Activated naive CD4-positive, alpha-beta T cell treated with anti-CD3 and anti-CD28 coated beads, Interleukin-2, amount 10 ng/mL, durations not matched to agents 7 days and 5 days (primary cell): ENCODE measurements at places on chromosomes 6 and 20.
A peak's percentile ranks its signal among the peaks of the same experiment; 100 is the strongest.

DNA sequence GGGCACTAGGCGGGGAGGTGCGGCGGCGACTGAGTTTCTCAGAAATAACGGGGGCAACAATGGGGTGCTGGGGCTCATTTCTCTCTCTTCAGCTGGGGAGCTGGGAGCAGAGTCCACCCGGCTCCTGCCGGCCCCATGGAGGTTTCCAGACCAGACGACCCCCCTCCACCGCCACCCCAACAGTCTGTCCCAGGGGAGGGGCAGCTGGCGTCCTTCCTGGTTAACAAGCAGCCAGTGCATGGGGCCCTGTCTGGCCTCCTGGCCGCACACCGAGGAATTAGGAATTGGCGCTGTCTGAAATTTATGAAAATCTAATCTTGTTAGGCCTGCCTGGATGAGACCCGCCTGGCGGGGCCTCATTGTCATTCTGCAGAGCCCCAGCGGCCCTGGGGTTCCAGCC is 42.4 kb downstream of the PMEPA1 start:
- DNase-seq, result no peak

DNA sequence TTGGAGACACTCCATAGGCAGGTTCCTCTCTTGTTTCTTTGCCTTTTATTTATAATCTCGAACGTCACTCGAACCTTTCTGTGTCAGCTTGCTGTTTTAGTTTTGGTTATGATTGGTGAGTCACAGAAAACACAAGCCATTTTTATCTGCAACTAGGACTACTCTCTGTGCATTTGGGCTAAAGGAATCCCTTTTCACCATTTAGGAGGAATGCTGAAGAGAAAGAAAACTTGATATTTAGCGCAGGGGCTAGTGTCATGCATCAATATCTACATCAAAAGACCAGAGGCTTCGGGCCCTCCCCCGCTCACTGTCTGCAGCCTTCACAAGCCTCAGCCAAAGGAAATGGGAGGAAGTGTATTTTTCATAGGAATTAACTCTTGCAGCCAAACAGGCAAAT is 507.8 kb upstream of the CITED2 start:
- DNase-seq, result no peak

- DNase-seq, result no peak
These were observed 77.4 kb upstream of the F13A1 start for GRCh38 chr6:6397842-6398241.

- no peak for DNase-seq
These were observed 61.6 kb downstream of the PREX1 start for GRCh38 chr20:48766205-48766604.

GRCh38 chr20:57738053-57738452 is 28.2 kb upstream of the PMEPA1 start:
- no peak for DNase-seq

- DNase-seq, result no peak
These were observed 735 bp upstream of the LY6G6F start for GRCh38 chr6:31705931-31706330.

DNA sequence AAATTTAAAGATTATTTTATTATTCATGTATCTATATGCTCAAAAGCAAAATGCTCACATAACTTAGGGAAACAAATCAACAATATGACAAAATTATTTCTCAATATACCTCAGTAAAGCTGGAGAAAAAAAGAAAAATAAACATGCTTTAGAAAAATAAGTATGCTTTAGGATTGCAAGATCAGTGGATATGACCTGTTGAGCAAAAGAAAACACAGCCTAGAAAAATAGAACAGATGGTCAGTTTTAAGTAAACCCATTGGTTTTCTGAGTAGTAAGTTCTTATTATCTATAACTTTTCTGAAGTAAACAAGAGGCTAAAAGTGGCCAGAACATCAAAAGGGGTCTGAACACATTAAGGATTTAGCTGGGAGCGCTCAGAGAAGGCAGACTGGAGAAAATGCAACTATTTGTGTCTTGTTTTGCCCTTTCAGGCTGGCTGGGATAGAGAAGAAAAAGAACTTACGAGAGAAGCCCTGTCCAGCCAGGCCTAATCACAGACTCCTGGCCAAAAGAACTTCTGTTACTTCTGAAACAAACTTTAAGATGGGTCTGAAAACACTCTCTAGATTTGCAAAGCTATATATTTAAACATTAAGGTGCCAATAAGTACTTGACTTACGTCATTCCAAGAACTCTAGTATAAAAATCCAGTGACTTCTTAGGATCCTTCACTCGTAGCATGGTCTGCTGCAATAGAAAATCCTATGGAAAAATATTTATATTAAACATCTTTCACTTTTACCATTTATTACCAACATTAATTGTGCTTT is 16.5 kb downstream of the GLO1 start:
- no peak for DNase-seq

DNA sequence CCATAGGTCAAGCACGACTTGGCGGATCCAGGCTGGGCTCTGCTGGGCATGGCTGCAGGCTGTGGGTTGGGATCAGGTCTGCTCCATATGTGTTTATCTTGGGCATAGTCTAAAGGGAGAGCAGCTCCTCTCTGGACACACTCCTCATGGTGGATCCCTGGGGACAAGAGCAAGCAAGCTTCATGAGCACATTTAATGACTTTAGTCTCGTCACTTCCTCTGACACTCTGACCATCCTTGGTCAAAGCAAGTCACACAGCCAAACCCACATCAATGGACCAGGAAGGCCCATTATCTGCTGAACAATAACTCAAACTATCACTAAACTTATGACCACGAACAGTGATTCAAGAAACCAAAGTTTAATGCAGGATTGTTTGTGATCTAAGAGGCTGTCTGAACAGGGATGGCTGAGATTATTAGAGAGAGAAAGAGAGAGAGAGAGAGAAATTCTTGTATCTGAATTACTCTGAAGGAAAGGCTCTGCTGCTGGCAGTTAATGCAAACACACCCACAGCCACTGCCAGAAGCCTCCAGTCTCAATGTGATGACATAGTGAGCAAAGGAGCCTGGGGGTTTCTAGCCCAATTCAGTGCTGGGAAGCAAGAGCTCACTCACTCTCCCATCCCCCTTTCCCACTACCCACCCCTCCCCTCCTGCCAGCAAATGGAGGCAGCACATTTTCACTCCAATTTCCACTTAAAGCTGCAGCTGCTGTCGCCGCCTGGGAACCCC is 490.2 kb upstream of the SULF2 start:
- no peak for DNase-seq

DNA sequence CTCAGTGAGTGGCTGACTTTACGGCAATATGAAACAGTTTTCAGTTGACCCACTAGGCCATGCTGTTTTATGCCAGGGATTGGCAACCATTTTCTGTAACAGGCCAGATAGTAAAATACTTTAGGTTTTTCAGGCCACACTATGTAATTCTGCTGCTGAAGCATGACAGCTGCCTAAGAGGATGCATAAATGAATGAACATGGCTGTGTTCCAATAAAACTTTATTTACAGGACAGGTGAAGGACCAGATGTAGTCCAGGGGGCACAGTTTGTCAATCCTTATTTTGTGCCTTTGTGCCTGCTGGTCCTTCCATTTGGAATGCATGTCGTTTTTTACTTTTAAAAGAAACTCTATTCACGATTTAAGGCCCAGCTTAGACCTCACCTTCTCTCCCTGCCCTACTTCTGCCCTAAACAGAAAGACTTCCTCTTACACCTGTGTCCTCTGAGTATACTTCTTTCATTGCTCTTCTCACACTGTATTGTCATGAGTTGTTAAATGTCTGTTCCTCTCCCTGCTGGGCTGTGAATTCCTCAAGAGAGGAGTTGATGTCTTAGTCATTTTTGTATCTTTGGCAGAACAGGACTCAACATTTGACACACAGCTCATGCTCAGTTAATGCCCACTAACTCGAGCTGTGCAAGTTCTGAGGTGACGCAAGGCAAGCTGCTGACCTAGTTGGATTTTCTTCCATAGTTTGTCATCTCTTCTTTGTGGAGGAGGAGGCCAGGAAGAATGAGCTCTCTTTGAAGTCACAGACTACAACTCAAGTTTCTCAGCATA is 90.1 kb upstream of the MAP7 start:
- no peak for DNase-seq

- DNase-seq, result no peak
These were observed 88.8 kb downstream of the CD24 start for GRCh38 chr6:106885679-106886078.

- peak; percentile 65 for DNase-seq
These were observed 77.2 kb downstream of the BACH2 start for GRCh38 chr6:90219209-90219985.

GRCh38 chr20:54069501-54069971 is 858 bp downstream of the BCAS1 start:
- no peak for DNase-seq

DNA sequence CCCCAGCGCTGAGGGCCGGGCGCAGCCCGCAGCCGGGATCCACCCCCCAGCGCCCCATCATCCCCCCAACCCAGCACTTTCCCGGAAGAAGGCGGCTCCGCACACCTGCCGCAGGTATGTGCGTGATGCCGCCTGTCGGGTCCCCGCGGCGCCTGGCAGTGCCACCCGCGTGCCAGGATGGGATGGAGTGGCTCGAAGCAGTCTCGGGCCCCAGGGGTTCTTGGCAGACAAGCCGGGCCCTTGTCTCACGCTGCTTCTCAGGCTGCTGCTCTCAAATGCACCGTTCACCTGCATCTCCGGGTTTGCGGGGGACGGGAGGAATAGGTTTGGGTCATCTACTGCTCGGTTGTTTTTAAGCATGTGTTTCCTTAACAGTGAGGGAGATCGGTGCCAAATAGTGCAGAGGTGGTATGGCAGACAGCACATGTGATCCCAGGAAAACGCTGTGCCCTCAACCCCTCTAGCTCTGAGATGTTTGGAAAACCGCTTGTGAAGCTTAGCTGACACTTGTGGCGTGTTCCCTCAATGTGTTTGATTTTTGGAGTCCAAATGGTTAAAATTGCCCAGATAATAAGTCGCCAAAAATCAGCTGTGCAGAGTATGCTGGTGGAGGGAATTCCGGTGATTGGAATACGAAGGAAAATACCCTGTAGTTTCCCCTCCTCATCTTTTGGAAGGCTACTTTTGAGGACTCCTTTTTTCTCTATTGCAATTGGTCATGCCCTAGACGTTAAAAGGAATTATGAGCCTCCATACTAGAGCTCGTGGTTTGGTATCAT is 926 bp downstream of the MYLIP start:
- peak; percentile 63 for DNase-seq

DNA sequence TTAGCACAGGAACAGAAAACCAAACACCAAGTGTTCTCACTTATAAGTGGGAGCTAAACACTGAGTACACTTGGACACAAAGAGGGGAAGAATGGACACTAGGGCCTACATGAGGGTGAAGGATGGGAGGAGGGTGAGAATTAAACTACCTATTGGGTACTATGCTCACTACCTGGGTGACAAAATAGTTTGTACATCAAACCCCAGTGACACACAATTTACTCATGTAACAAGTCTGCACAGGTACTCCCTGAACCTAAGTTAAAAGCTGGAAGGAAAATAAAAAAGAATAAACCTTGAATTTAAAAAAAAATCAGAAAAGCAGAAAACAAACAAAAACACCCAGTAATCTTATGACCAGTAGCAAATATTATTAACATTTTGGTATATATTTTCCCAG is 188.6 kb downstream of the TFAP2B start:
- DNase-seq, result no peak

- DNase-seq, result no peak
These were observed 1.3 kb downstream of the ZNF76 start for GRCh38 chr6:35260591-35261570.

GRCh38 chr6:106522562-106523250 is 106.6 kb downstream of the RTN4IP1 start:
- no peak for DNase-seq

DNA sequence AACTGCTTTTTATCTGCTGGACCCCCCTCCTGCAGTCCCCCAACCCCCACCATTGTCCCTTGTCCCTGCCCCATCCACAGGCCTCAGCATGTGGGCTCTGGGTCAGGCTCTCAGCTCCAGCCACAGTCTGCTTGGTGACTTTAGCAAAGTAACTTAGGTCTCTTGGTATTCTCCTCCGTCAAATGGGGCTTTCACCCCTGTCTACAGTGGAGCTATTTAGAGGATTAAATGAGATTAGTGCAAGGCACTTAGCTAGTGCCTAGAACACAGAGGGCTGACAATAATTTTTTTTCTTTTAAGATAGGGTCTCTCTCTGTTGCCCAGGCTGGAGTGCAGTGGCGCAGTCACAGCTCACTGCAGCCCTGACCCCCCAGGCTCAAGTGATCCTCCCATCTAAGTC is 71.9 kb downstream of the TCP11 start:
- DNase-seq, result no peak

GRCh38 chr6:137323860-137324259 is 104.7 kb upstream of the IFNGR1 start:
- DNase-seq, result no peak
